GM23248 (cell line): ENCODE measurements at places on chromosomes 16 and 17. TPM values are rescaled to one million over a fixed set of nuclear protein-coding genes. Genes with fewer than 3 reads are reported as not detected.

DNA sequence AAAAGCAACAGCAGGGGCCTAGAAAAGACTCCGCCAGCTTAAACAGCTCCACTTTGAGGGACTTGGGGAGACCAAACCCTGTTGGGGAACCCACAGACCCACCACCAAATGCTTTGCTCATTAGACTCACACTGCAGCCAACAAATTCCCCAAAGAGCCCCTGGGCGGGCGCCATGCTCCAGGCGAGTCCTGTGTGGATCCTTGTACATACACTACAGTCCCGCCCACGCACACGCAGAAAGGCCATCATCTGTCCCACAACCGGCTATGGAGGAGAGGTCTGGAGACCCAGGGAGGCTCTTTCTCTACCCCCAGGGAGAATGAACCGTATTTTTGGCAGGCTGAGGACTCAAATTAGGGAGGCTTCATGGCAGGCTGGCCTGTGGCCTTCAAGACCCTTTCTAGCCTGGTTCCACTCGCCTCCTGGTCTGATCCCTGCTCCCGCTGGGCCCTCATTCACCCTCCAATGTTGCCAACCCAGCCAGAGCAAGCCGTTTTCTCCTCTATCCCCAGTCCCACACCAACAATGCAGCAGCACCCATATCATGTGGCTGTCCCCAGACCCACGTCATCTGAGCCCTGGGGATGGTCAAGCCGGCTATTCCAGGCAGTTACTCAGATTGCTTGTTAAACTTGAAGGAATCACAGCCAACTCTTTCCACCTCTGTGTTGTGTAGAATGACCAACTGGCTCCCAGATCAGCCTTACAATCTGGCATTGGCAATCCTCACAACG, 27.2 kb downstream of the ZNF423 start:
- no peak for DNase-seq

- no peak for DNase-seq
These were observed 78.1 kb downstream of the TUBD1 start for GRCh38 chr17:59814685-59815084.

- DNase-seq: no peak
These were observed 35.8 kb downstream of the PLCG2 start for GRCh38 chr16:81814751-81815428.

DNA sequence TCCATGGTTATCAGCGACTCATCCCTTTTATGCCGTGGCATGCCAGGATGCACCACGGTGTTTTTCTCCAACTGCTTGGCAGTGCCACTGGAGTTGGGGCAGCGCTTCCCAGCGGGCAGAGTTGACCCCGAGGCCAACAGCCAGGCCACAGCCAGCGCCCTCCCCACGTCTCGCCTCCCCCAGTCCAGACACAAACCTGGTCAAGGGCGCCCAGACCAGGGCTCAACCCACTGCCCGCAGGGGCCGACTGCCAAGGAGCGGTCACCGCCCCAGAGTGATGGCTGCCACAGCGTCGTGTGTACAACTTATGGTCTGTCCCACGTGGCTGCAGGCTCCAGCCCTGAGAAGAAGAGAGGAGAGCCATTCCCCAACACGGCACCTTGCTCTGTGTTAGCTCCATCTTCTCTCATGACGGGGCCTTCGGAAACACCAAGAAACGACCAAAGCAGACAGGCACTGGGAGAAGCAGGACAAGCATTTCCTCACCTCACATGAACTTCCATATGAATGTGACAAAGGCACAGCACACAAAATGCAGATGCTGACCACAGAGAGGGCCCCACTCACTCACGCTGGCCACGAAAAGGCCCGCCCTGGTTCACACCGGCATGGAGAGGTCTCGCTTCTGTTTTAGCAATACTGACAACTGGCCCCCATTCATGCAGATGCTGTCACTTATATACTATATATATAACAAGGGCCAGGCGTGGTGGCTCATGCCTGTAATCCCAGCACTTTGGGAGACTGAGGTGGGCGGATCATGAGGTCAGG, 27.0 kb downstream of the AXIN1 start:
- no peak for DNase-seq

GRCh38 chr17:46875849-46876352, 24.5 kb downstream of the WNT9B start:
- DNase-seq: no peak

GRCh38 chr17:73560661-73561060, 83.6 kb downstream of the SDK2 start:
- DNase-seq: no peak

DNA sequence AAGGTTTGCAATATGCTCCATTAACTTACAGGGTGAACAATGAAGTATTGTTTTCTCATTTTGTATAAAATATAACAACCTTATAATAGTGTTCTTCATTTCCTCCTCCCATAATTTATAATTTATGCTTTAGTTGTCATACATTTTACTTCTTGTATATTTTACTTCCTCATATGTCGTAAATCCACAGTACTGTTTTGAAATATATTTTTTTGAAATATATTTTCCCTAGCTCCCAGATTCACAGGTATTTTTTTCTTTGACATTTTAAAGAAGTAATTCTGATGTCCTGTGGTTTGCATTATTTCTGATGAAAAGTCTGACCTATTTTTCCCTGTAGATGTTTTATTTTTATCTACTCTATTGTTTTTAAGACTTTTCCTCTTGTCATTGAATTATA, 52.7 kb downstream of the VMP1 start:
- DNase-seq: no peak

DNA sequence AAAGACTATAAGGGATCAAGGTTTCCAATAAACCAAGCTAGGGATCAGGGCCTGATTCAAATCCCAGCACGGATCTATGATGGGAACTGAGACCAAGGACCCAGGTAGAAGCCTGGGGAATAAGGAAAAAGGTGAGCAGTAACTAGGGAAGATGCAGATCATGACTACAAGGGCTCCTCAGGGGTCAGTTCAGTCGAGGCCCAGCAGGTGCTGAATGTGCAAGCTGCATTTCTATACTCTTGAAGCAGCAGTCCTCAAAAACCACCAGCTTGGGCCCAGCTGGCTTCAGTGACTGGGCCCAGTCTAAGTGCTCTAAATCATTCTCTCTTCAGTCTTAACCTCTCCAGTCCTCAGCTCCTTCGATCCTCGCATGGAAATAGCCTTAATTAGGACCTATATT, 228.8 kb upstream of the AXIN2 start:
- no peak for DNase-seq

- no peak for DNase-seq
These were observed 135.7 kb downstream of the PRKCA start for GRCh38 chr17:66438101-66438500.

DNA sequence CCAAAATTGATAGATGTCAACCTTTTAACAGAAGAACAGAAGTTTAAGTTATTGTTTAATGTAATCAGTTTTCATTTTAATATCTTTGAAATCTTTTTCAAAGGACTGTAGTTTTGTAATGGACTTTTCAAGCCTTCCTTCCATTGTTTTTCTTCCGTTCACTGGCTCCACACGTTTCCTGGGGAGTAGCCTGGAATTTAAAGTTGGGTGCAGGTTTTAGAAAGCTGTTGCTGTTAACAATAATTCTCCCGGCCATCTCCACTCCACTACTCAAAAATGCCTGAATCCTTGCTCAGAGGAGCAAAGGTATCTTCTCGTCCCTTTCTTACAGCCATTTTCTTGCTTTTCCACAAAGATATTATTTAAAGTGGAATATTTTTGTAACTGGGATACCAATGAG, 4.7 kb upstream of the COQ7 start:
- DNase-seq: no peak

DNA sequence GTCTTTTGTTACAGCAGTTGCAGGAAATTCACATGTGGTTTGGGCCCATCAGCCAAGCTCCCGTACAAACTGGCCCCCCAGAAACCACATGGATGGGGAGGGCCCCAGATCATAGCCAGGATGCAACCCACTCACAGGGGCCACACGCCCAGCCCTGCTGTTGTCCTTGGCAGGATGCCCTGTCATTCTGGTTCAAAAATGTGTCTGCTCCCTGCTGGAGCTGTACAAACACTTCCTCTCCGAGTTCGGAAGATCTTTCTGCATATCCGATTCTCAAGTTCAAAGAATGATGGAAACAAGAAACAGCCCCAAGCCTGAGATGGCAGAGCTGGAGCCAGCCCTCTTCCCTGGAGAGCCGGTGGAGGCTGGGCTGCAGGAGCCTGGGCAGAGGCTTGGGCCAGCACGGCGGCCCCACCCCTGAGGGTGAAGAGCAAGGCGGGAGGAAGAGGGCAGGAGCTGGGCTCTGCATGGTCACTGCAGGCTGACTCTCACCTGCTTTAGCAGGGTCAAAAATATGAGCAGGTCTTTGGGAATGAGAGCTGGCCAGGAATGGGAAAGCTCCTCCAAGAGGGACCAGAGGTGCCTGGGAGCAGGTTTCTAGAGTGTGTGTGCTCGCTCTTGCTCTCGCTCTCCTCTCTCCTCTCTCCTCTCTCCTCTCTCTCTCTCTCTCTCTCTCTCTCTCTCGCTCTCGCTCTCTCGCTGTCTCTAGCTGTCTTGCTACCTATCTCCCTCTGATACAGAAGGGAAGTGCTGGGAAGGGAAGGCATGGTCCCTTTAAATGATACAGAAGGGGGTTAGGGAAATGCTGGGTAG, 34.7 kb upstream of the ENPP7 start:
- DNase-seq: peak; percentile 26

DNA sequence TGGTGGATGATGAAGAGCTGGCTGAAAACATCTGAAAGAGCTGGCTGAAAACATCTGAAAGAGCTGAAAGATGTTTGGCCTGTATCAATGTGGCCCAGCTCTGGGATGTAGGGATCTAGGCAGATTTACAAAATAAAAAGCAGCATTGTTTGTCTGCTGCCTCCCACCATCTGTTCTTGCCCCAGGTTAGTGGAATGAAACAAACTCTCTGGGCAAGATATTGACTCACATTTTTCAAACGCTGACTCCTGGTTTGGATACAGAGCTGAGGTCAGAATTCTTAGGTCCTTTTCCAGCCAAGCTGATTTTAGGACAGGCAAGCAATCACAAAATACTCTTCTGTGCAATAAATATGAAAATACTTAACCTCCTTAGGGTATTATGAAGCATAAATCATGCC, 139.0 kb downstream of the STX8 start:
- DNase-seq: peak; percentile 34

DNA sequence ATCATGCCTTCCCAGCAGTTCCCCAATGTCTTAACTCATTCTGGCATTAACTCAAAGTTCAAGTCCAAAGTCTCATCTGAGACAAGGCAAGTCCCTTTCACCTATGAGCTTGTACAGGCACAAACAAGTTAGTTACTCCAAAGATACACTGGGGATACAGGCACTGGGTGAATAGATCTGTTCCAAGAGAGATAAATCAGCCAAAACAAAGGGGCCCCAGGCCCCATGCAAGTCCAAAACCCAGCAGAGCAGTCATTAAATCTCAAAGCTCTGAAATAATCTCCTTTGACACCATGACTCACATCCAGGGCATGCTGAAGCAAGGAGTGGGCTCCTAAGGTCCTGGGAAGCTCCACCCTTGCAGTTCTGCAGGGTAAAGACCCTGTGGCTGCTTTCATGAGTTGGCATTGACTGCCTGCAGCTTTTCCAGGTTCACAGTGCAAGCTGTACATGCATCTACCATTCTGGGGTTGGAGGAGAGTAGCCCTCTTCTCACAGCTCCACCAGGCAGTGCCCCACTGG, 332.2 kb upstream of the KIF2B start:
- DNase-seq: no peak

GRCh38 chr16:71467810-71468209, 5.8 kb upstream of the ZNF23 start:
- peak; percentile 69 for DNase-seq

DNA sequence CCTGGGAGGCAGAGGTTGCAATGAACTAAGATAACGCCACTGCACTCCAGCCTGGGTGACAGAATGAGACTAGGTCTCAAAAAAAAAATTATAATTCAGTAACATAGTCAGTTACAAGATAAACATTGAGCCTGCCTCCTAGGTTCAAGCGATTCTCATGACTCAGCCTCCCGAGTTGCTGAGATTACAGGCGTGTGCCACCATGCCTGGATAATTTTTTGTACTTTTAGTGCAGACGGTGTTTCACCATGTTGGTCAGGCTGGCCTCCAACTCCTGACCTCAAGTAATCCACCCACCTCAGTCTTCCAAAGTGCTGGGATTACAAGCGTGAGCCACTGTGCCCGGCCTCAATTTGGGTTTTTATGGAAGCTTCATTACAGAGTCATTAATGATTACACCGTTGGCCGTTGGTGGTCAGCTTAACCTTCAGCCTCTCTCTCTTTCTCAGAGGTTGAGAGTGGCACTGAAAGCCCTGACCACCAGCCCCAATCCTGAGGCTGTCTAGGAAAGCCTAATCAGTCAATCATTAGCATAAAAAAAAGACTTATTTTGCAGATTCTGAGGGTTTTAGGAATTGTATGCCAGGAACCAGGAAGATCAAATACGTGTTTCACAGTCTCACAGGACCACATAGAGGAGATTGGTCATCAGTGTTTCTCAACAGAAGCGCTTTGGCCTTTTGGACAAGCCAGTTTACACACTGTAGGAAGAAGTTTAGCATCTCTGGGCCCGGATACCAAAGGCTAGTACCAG, 1.3 kb upstream of the LRRC37A3 start:
- DNase-seq: peak; percentile 17

- peak; percentile 42 for DNase-seq
These were observed 39.7 kb downstream of the XYLT1 start for GRCh38 chr16:17431012-17431411.

DNA sequence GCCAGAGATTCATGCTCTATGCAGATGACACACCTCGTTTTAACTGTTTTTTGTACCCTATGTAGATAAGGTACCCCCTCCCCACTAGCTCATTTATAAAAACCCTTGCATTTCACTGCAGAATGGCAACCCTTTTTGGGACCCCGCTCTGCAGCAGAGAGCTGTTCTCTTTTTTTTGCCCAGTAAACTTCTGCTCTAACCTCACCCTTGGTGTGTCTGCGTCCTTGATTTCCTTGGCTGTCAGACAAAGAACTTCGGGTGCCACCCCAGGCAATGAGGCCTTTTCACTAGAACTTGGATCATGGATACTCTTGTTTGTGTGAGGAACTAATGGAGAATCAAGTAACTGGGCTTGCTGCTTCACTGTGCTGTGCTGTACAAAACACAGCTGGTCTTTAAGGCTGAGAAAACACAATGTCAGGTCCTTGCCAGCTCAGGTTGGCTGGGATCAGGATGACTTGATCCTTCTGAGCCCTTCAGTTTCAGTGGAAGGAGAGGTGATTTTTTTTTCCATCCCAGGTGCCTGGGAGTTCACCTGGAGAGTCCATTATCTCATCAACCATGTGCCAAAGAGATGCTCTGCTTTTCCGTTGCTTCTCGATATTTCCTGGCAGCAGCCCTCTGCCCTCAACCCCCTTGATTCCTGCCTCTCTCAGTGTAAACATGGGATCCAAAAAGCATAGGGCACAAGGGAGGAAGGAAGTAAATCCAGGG, 133.2 kb upstream of the FAM20A start:
- DNase-seq: no peak

DNA sequence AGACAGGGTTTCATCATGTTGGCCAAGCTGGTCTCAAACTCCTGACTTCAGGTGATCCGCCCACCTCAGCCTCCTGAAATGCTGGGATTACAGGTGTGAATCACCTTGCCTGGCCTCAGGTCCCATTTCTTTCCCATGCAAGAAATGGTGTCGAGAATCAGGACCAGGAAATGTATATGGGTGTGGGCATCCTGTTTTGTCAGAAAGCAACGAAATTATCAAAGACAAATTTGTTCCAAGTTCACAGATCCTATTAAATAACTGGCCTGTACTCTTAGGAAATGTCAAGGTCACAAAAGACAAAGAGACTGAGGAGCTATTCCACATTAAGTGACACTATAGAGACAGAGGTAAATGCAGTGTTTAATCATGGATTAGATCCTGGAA, 17.1 kb upstream of the ST6GALNAC1 start:
- DNase-seq: no peak

Gene ZNF23
- 10.9 and 12.1 TPM in 2 replicates for total RNA-seq

Gene MPP3
- total RNA-seq: 6.3 and 11.1 TPM in 2 replicates

Gene GNG13
- total RNA-seq: not detected in 2 replicates

Gene CCL5
- total RNA-seq: not detected in 2 replicates

Gene RPAIN
- 9.0 and 15.7 TPM in 2 replicates for total RNA-seq

Gene MYH3
- 1.1 and 3.1 TPM in 2 replicates for total RNA-seq

Gene AIPL1
- not detected in 2 replicates for total RNA-seq

Gene GJC1
- 18.4 and 19.1 TPM in 2 replicates for total RNA-seq
